ENCODE measurements at places on chromosomes 12 and 14.

- DNase-seq = no peak
These were observed 13.9 kb downstream of the PTHLH start for GRCh38 chr12:27958675-27959074.

DNA sequence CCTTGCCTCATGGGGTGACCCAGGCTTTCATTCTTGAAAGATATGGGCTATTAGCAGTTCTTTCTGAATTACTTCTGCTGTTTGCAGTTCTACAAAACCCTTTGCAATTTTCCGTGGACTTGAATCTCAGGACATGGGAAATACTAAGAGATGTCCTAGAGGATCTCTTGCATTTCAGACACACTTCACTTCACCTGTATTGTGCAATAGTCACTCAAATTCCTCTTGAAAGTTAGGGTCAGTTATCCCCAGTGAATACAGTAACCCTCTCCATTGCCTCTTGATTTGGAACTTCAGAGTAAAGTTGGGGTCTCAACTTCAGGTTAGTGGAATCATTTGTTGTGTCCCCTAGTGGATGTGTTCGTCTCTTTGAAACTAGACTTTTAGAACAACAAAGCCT lies 31.8 kb downstream of the YLPM1 start:
- no peak for DNase-seq

DNA sequence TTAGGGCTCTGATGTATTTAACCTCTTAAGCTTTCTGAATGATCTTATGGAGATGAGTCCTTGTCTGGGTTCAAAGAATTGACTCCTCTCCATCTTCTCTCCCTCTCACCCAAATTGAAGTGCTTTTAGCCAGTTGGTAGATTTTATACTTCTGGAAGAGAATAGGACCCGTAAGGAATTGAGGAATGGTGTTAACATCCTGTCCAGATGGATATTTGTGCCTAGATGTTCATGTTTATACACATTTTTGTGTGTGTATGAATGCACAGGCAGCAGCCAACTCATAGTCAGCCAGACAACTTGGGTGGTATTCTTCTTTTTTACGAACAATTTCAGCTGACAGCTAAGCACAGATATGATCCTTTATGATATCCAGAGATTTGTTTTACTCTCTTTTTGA lies 449.6 kb upstream of the RGS6 start:
- no peak for DNase-seq

GRCh38 chr12:25502118-25502517 lies 51.0 kb downstream of the LMNTD1 start:
- DNase-seq = no peak

- no peak for DNase-seq
These were observed 3.9 kb downstream of the KRT79 start for GRCh38 chr12:52829986-52830770.

DNA sequence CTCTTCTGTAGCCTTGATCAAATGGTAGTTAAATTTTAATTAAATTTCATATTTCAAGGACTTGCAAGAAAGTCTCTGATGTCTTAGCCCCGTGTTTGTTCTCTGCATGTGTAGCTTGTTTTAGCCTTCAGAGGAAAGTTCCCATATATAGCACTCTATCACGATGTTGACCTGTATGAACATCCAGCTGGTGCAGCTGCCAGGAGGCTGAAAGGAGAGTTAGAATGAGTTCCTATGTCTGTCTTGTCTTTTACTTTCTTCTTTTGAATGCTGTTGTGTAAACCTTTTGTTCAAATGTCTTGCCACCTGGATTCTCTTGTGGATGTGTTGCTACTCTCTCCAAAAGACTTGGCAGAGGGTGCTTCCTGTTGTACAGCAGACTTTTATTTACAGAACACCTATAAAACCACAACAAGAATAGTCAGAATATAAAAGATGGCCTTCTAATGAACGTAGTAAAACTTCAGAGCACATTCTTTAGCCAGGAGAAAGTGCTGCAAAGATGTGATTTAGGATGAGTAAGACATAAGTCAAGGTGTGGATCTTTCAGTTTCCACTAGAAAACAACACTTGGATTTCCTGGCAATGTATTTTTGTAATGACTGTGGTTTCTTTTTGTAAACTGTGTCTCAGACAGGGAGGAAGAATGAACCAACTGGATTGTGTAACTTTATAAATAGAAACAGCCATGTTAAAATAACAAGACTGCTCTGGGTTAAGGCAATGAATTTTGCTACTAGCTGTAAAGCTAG lies 17.2 kb downstream of the NAV3 start:
- DNase-seq = peak; percentile 27

DNA sequence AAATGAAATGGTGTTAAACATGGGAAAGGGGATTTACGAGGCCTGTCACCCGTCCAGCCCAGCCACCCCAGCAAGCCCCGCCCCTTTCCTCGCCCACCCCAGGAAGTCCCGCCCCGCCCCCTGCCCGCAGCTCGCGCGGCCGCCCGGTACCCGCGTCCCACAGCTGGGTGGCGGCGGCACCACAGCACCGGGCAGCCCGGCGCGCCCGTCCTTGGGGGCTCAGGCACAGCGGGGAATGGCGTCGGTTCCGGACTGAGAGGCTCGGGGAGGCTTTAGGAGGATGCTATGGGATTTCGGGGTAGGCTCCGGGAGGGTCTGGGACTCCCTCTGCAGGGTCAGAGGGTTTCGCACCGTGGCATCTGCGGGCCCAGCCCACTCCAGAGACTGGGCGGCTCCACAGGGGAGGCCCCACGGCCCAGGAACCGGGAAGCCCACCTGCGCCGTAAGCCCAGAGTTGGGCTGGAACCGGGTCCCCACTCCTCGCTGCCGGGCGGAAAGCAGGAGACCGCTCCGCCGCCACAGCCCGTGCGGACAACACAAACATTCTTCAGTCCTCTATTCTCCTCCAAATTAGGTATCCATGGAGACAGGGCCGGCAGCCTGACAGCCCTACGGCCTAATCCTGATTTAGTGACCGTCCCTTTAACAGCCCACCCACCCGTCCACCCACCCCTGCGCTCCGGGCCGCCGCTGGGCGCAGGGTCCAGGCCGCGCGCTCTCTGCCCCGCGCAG lies 1.4 kb downstream of the FIGNL2 start:
- DNase-seq = no peak

- DNase-seq = no peak
These were observed 16.3 kb downstream of the C2CD5 start for GRCh38 chr12:22527999-22528398.

DNA sequence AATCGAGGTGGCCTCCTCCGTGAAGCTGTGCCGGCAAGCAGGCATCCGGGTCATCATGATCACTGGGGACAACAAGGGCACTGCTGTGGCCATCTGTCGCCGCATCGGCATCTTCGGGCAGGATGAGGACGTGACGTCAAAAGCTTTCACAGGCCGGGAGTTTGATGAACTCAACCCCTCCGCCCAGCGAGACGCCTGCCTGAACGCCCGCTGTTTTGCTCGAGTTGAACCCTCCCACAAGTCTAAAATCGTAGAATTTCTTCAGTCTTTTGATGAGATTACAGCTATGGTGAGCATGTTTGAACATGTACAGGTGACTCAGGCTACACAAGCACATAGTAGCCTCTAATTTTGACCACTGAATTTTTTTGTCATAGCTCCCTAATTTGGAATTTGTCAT lies 59.7 kb downstream of the ATP2A2 start:
- no peak for DNase-seq

- no peak for DNase-seq
These were observed 110.5 kb upstream of the CLEC14A start for GRCh38 chr14:38366374-38366773.

GRCh38 chr12:57027011-57027804 lies 10.9 kb upstream of the TAC3 start:
- DNase-seq = no peak

GRCh38 chr12:67650388-67651131 lies 2.0 kb downstream of the DYRK2 start:
- peak; percentile 21 for DNase-seq

DNA sequence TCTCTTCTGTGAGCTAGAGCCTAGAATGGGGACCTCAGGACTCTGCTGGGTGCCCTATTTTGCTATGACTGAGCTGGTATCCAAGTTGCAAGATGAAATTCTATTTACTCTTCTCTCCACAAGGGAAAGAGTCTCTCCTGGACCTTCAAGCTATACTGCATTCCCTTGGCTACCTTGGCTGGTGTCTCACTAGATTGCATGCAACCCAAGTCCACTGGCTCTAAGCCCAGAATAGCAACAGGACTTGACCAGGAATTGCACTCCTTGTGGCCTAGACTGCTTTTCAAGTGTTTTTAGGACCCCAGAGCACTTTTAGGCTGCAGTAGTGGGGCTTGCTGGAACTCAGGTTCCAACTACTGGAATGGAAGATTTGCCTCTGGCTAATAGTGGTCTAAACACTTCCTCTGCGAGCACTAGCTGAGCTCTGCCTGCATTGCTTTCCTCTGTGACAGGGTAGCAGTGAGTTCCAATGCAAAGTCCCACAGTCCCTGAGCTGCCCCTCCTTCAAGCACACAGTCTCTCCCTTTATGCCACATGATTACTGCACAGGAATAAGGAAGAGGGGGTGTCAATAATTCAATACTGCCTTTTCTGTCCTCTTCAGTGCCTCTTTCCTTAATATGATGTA lies 1009.1 kb upstream of the FLRT2 start:
- no peak for DNase-seq

DNA sequence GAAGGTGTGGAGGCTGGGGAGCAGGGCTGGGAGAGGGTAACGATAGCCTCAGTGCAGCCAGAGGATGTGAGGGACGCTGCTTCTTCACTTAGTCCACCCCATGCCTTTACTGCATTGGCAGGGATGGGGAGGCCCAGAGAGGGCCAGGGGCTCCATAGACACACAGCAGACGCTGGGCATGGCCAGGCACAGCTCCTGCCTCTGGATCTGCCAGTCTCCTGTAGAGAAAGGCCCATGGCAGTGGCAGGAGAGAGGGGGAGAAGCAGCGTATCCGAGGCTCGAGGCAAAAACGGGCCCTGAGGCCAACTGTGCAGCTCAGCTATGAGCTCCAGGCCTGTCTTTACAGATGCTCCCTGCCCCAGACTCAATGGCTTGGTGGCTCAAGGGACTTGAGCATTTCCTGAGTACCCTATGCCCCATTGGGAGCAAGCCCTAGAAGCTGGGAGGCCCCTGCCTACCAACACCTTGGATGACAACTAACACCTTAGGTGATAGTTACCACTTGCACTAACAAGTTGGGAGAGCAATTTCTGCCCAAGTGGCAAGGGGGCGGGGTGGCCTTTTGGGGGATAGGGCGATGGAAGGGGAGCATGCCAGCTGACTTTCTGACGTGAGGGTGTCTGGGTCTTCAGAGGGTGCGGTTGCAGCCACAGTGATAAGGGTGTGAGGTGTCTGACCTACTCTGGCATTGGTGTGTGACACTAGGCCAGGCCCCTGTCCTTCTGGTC lies 5.0 kb upstream of the LBHD2 start:
- no peak for DNase-seq

DNA sequence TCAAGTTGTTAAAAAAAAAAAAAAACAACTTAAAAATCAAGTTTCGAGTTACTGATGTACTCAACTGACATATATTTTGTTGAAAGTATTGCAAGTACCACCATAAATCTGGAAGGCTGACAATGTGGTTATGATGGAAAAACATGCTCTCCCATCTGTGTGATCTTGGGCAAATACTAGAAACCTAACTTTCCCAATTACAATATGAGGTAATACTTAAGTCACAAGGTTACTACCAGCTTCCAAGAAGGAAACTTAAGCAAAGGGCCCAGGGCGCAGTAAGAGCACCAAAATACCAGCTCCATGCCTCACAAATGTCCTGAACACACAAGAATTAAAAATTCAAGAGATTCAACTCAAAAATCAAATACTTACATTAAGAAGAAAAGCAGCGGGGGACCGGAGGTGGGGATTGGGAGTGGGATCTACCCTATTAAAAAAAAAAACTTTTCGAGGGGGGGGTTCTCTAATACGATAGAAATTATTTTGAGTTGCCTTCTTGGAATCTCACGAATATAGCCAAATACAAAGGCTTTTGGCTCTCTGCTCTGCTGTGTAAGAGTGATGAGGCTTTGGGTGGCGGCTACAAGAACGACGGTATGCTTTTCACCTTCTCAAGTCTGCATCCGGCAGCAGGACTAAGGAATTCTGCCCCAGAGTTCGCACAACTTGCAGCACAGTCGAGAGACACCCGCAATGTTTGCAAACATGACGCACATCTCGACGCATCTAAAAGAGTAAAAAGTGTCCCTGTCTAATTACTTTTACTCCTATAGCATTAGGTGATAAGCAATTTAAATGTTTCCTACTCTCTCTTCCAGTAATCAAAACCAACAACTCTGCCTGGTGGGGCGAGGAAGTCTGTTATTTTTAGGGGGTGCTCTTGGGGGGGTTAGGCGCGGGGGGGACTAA lies 1.1 kb downstream of the SAV1 start:
- no peak for DNase-seq

DNA sequence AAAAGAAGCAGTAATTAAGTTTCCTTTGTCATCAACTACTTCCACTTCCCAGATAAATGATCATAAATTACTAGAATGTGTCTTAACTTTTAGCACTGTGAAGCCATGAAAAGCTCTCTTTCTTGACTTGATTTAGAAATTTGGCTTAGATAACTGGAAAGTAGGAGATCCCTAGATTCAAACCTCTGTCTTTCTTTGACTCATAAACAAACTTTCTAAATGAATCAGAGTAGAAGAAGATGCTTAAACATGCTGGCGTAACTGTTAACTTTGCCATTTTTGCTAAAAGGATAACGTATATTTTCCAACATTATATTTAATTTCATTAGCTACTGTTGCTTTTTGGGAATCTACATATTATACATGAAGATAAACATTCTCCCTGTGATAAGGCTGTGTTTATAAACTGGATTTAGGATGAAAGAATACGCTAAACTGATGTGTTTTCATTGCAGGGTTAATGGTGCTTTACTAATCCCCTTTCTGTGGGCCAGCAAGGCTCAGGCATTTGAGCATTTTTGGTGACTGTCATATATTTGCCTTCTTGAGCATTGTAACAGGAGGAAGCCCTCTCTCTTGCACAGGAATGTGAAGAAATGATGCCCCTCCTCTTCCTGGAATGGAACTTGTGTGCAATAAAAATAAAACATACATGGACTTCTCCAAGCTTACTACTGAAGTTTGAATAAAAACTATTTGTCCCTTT lies 301.4 kb downstream of the BMP4 start:
- DNase-seq = peak; percentile 27

GRCh38 chr12:13179211-13180074 lies 17.1 kb upstream of the EMP1 start:
- peak; percentile 22 for DNase-seq

DNA sequence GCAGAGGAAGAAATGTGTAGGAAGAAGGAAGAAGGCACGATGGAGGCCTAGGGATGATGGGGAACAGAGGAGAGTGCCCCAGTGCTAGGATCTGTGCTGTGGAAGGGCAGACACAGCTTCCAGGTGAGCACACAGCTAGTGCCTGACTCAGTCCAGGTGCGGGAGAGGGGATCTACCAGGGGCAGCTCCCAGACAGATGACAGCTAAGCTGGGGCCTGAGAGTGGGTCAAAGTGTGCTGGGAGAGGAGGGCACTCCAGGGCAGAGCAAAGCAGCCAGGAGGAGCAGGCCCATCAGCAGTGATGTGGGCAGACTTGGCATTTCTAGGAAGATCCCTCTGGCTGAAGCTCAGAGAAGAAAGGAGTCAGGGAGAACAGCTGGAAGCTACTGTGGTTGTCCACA lies 36.7 kb downstream of the LRTM2 start:
- DNase-seq = no peak

All from GM06990 (cell line).